Activated T-cell treated with anti-CD3 and anti-CD28 coated beads for 4 hours (primary cell): ENCODE measurements at places on chromosomes 1 and 21.

DNA sequence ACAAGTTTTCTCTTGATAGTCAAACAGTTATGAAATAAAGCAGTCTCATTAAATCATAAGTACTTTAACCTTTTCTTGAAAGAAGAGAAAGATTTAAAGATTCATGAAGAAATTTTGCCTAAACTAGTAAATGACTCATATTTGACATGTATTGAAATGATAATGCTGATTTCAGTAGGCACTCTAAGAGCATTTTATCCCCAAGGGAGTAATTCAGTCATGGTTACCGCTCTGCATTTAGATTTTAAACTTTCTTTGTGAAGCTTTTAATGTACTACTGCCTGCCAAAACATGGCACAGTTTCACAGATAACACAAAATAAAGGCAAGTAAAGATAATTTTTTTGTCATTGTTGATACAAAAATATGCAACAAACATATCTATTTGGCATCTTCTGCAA is 6.8 kb downstream of the USH2A start:
- DNase-seq = no peak

DNA sequence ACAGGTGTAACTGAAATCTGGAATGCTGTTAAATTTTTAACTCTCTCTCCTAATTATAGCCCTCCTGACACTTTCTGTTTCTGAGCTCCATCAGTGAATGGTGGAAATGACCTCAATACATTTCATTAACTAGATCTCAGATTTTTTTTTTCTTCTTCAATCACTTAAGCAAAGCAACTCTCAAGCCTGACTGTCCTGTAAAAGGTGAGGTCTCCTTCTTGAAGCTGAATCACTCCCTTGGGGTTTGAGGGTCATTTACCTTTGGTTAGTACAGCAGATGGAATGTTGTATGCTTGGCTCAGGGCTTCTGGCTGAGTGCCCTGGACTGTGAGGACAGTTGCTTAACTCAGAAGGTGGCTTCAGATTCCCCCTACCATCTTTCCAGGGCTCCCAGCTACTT is 518.7 kb downstream of the PTPRC start:
- DNase-seq = no peak

- no peak for DNase-seq
These were observed 27.0 kb upstream of the TRAPPC10 start for GRCh38 chr21:43984905-43985689.

DNA sequence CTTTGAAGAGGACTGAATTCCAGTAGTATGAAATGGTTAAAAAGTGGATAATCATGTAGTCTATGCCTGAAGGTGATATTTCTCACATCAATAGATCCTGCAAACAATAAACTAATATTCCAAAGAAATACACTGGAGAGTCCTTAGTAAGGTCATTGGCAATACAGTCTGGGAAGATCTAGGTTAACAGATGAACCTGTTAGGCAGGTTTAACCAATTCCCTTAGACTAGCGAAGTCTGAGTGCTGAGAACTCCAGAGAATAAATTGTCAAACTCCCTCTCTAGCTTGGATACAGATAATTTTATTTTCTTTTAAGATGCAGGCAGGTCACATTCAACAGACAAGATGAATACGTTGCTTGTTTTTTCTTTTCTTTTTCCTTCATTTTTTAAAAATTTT is 2.4 kb downstream of the GPR157 start:
- DNase-seq = no peak

GRCh38 chr1:67060811-67061218 is 6.9 kb upstream of the SLC35D1 start:
- DNase-seq = no peak

GRCh38 chr1:61692155-61692800 is 32.7 kb downstream of the TM2D1 start:
- no peak for DNase-seq

GRCh38 chr1:9719978-9720722 is 68.6 kb downstream of the PIK3CD start:
- no peak for DNase-seq

DNA sequence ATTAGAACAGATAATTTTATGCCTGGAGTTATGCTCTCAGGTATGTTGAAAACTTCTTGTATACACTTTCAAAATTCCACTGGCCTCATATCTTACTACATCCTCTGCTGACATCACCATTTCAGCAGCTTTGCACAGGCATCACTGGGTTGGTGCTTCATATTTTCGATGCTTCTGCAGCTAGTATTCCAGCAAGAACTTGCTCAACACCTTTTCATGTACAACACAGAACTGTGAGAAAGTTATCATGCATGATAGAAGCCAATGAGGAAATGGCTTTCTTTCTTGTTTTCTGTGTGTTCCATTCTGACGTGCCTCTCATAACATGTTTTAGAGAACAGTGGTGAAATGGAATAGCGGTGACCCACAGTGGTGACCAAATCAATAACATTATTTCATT is 5.1 kb upstream of the GBP5 start:
- DNase-seq = no peak

GRCh38 chr1:211635597-211636205 is 39.7 kb downstream of the NEK2 start:
- no peak for DNase-seq

- DNase-seq = no peak
These were observed 361.3 kb upstream of the C1orf174 start for GRCh38 chr1:4261327-4261726.

DNA sequence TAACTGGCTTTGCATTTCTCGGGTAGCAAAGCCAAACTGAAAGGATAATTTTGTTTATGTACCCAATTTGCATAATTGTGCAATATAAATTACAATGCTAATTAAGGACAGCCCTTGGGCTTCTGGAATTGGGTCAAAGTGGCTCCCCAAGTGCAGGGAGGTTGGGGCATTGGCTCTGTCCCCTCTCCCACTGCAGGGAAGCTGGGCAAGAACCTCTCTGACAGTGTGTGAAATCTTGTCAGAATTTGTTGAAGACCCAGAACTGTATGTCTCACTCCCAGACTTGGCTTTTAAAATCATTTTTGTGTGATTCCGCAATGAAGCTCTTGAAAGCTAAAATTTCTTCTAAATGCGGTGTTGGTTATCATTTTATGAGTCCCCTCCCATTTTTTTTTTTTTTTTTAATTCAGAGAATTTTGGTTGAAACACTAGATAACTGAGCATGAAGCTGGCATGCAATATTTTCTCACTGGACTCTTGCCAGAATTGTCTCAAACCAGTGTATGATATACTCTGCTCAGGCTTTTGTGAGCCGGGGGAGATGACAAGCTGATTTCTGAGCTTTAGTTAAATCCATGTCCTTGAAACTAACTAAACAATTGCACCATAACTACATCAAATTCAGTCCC is 878.9 kb upstream of the CXADR start:
- no peak for DNase-seq
